ENCODE measurements at places on chromosomes 12 and 14.
A peak's percentile ranks its signal among the peaks of the same experiment; 100 is the strongest.

DNA sequence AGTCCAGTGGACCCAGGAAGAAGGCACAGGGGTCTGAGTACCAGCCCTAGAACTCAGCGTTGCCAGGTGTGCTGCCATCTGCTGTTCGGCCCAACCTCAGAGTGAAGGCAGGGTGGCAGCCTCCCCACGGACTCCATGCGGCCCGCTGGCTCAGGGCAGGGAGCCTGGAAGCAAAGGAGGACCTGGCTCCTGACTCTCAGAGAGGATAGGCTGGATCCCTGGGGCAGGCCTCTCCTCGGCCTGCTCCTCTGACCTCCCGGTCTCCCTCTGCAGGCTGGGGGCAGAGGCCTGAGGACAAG, 10.1 kb downstream of the MCRS1 start:
- no peak for DNase-seq
- no peak overlapping the region for H3K4me3 ChIP-seq
- no peaks in the 10 kb centered on the region for H3K27me3 ChIP-seq
- no peaks in the 10 kb centered on the region for H3K4me1 ChIP-seq

DNA sequence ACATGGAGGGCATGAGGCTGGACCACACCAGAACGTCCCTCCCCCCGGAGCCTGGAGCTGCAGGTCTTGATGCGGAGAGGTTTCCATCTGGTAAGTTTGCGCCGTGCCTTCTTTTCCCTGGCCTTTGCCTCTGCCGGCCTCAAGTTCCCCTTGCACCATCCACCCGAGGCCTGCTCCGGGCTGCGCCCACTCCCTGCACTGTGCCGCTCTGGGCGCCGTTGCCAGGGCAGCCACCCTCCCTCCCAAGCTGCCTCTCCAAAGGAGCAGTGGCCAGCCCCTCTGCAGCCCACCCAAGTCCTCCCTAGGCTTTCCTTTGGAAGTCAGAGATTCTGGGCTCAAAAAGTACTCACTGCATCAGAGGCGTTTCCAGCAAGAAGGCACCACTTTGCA, 46.2 kb upstream of the MEG3 start:
- no peak for DNase-seq
- no peak overlapping the region for H3K27ac ChIP-seq
- no peaks in the 10 kb centered on the region for H3K27me3 ChIP-seq
- H3K4me1 ChIP-seq: no peaks in the 10 kb centered on the region
- H3K36me3 ChIP-seq: no peaks in the 10 kb centered on the region
- no peak overlapping the region for H3K4me3 ChIP-seq

- H3K27me3 ChIP-seq: no peaks in the 10 kb centered on the region
- no peak overlapping the region for H3K27ac ChIP-seq
- H3K4me1 ChIP-seq: peaks cover 47% of the 10 kb centered on the region
- peaks cover 66% of the 10 kb centered on the region for H3K36me3 ChIP-seq
- no peak overlapping the region for H3K4me3 ChIP-seq
These were observed 9.4 kb downstream of the TNFRSF1A start for GRCh38 chr12:6332459-6332858.

GRCh38 chr14:101979666-101980065, 15.3 kb downstream of the DYNC1H1 start:
- H3K36me3 ChIP-seq: peaks cover 67% of the 10 kb centered on the region
- DNase-seq: no peak
- no peak overlapping the region for H3K4me3 ChIP-seq
- H3K27me3 ChIP-seq: no peaks in the 10 kb centered on the region
- no peaks in the 10 kb centered on the region for H3K4me1 ChIP-seq
- H3K27ac ChIP-seq: no peak overlapping the region

DNA sequence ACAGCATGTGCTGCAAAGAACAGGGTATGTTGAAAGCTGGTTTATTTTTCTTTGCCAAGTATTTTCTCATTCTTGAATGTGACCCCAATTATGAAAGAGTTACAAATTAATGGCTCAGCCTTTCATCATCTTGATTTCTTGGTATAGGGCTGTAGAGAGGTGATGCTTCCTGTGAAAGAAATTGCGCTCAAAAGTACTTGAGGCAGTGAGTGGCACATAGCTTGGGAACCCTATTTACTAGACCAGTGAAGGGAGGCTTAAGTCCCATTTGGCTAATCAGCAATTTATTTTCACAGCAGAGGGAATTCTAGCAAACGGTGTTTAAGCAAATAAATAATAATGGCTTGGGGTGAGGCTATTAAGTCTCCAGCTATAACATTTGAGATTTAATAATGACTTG, 153.9 kb upstream of the MIS18BP1 start:
- DNase-seq: no peak
- H3K4me1 ChIP-seq: no peaks in the 10 kb centered on the region
- no peak overlapping the region for H3K27ac ChIP-seq
- no peaks in the 10 kb centered on the region for H3K27me3 ChIP-seq
- H3K4me3 ChIP-seq: no peak overlapping the region

- peak within 1 kb of the TSS; percentile 88 for H3K27ac ChIP-seq
- no peaks in the 10 kb centered on the region for H3K4me1 ChIP-seq
- peak; percentile 93 for DNase-seq
- no peaks in the 10 kb centered on the region for H3K36me3 ChIP-seq
These were observed at the start of gene LGMN for GRCh38 chr14:92748259-92749016. Gene LGMN, minus strand, starts transcription at chr14:92748627. Its CDS starts 15,841 bp downstream, at chr14:92732786.

GRCh38 chr12:16034136-16034817, 123.1 kb downstream of the DERA start:
- H3K27me3 ChIP-seq: no peaks in the 10 kb centered on the region
- no peak overlapping the region for H3K27ac ChIP-seq

- no peaks in the 10 kb centered on the region for H3K36me3 ChIP-seq
- DNase-seq: no peak
- no peak overlapping the region for H3K4me3 ChIP-seq
- H3K27ac ChIP-seq: no peak overlapping the region
- H3K27me3 ChIP-seq: no peaks in the 10 kb centered on the region
- H3K4me1 ChIP-seq: peaks cover 17% of the 10 kb centered on the region
These were observed 318.6 kb downstream of the ITPR2 start for GRCh38 chr12:26514364-26514763.

DNA sequence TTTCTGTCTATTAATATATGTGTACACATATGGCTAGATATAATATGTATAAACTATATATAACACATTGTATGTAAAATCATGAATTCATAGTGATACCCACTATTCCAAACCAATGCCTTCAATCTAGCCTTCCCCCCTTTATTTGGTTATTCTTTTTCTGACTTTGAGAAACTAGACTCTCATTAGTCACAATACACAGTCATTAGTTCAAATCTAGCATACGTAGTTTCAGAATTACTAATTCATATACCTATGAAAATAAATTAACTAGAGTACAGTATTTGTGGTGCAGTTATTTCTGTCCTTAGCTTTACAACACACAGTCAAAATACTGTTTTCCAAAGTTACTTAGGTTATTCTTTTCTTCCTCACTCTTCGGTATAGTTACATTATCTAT, 268.2 kb downstream of the DPF3 start:
- no peak overlapping the region for H3K4me3 ChIP-seq
- no peak for DNase-seq
- H3K27me3 ChIP-seq: peaks cover 3% of the 10 kb centered on the region
- H3K27ac ChIP-seq: no peak overlapping the region

DNA sequence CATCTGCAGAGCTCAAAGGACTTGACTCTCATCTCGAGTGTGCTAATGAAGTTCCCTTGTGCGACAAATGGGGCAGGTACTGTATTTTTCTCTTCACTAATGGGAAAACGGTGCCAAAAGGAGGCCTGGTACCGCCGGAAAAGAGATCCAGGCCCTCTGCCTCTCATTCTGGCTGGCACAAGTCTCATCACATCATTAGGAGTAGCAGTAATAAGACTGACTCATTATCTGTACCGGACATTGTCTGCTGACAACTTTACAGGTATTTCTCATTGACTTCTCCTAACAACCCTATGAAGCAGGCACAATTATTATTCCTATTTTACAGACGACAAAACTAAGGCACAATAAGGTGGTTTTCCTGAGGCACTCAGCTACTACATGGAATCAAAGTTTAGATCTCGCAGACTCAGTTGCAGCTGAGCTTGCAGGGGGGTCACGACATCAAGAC, 668 bp downstream of the APPL2 start:
- peaks cover 6% of the 10 kb centered on the region for H3K36me3 ChIP-seq
- H3K4me3 ChIP-seq: peak overlapping the region; percentile 74
- no peaks in the 10 kb centered on the region for H3K27me3 ChIP-seq
- peak overlapping the region; percentile 76 for H3K27ac ChIP-seq

GRCh38 chr12:129949651-129950050, 45.8 kb upstream of the TMEM132D start:
- no peak overlapping the region for H3K4me3 ChIP-seq
- no peaks in the 10 kb centered on the region for H3K4me1 ChIP-seq
- H3K27me3 ChIP-seq: no peaks in the 10 kb centered on the region
- no peaks in the 10 kb centered on the region for H3K36me3 ChIP-seq
- no peak for DNase-seq

- H3K4me3 ChIP-seq: no peak overlapping the region
- no peaks in the 10 kb centered on the region for H3K36me3 ChIP-seq
- H3K27me3 ChIP-seq: no peaks in the 10 kb centered on the region
- H3K4me1 ChIP-seq: no peaks in the 10 kb centered on the region
- H3K27ac ChIP-seq: no peak overlapping the region
These were observed 52.2 kb upstream of the COCH start for GRCh38 chr14:30822080-30822571.

GRCh38 chr14:99946652-99947489, 118.4 kb upstream of the EVL start:
- H3K36me3 ChIP-seq: peaks cover 12% of the 10 kb centered on the region
- no peak for DNase-seq
- peak overlapping the region; percentile 30 for H3K4me3 ChIP-seq
- H3K27me3 ChIP-seq: peaks cover 4% of the 10 kb centered on the region

DNA sequence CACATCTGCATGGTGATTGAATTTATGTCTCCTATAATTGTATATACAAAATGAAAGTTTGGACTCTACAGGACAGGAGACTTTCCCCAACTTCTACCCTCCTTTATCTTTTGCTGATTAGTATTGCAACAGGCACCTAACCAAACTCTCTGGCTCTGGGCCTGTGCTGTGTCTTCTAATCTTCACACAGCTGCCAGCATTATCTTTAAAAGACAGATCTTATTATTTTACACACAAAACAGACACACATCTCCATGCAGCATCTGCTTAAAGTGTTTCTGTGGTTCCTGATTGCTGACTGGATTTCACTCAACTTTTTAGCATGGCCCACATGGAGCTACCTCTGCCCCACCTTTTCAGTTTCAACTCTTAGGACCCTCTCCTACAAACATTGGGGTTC, 154.9 kb upstream of the PELI2 start:
- no peaks in the 10 kb centered on the region for H3K27me3 ChIP-seq
- H3K36me3 ChIP-seq: no peaks in the 10 kb centered on the region
- no peaks in the 10 kb centered on the region for H3K4me1 ChIP-seq

Measured in large intestine (tissue), 12 donors.